ENCODE measurements at places on chromosomes 7 and 10.

DNA sequence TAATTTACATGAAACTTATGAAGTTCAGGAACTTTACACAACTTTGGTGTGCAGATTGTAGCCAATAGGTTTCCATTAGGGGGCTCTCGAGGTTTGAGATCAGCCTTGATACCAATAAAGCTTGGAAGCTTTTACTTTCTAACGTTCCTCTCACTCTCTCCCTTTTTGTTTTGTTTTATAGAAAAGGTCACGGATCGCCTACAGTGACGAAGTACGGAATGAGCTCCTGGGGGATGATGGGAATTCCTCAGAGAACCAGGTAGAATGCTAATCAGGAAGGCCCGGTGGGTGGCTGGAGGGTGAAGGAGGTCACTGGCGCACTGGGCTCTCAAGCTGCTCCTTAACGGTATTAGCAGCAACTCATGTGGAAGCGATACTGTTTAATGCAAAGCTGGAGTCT lies 79.9 kb downstream of the VTI1A start:
- no peak for DNase-seq

DNA sequence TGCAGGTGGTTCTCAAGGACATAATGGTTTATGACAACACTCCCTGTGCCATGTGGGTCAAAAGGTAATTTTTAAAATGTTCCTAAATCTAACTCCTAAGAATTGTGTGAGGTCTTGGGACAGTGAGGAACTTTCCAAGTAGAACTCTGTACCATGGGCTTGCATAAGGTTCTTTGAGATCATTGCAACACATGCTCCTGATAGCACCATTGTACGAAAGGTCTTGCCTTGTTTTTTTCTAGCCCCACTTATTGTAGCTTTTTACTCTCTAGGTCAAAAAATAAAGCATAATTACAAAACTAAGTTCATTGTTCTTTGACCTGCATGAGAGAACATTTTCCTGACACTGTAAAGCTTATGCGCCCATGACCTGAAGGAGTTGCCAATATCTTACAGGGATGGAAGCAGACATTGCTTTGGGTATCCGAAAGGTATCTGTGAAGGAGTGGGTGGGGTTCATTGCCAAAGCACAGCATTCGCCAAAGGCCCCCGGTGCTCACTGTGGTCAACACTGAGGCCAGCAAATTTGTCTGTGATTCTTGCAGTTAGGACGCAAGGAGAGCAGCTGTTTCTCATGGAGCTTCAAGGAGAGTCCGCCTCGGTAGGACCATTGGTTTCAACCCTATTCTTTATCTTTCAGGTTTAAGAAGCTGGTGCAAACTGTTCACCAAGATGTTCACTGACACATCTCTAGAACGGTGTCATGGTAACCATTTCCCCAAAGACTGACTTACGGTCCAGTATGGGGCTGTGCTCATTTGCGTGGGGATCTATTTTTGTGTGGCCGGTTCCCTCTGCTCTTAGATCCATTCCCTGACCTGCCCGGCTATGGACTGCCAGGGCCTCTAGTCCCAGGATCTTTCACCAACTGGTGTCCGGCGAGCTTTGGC lies 7.6 kb upstream of the PRKAG2 start:
- DNase-seq = no peak

GRCh38 chr10:88069338-88069737 lies 205.9 kb downstream of the PTEN start:
- DNase-seq = no peak

GRCh38 chr10:14003517-14004184 lies 327.1 kb downstream of the FRMD4A start:
- DNase-seq = no peak

GRCh38 chr10:9719246-9719645 lies 1298.4 kb upstream of the CELF2 start:
- DNase-seq = no peak

DNA sequence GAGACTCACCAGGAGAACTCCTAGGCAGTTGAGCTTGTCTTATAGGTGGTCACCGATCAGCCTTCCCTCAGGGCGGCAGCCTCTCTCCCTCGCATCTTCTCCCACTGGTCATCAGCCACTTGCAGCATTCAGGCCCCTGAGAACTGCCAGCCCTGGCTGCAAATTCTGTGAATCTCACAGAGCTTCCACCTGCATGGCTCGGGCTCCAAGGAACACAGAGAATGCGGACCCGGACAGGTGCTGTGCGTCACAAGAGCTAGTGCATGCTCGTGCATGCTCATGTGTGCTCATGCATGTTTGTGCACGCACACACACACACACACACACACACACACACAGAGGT lies 176.9 kb downstream of the ARHGAP12 start:
- DNase-seq = no peak

DNA sequence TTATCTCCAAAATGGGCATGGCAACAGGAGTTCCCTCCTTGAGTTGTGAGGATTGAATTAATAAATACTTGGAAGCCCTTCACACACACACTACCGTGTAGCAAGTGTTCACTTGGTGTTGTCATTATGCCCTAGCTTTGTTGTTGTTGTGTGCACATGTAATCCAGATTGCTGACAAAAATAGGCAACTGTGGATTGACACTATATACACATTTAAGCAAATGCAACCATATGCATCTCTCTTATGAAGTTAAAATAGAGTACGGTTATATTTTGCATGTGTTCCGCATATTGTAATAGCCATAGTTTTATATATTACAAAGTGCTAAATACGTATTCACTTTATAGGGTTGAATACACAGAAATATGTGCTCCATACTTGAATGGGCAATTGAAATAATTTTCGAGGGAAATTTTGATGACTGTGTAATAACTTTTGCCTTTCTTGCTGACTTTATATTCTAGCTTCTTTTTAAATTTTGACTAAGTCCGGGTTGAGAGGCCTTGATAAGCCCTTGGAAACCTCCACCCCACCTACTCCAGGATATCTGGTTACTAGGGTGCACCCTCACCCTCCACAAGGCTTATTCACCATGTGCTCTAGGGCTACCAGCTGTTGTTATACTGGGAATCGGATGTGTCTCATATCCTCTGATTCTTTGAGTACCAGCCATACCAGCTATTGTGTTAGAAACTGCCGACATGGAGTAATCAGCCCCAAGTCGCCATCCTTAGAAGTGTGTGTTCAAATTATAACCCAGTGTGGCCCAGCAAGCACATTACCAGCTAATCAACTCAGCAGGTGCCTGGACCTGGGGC lies 265.0 kb downstream of the CAMK1D start:
- DNase-seq = no peak

DNA sequence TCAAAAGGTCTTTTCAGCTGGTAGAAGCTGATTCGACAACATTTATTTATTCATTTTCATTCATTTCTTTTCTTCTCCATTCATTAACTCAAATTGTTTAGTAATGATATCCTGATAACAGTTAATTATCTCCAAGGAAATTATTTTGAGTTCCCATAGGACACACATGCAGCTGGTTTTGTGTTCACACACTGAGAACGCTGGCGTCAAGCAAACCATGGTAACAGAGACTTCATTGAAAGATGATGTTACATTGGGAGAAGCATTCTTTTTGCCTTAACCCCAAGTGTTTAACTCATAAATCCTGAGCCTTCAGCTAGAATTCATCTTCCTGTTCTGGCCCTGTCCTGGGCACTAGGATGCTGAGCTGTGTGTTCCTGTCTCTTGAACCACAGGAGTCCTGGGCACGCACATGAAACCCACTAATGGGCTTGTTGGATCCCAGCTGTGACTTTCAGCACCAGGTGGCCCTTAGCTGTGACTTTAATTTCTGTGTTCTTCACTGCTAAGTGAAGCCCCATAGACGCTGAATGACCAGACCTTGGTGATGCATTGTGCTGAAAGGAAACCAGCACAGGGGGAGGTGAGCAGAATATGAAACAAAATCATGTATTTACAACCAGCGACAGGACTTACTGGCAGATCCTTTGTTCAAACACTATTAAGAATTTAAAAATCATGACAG lies 121.5 kb upstream of the PRSS58 start:
- no peak for DNase-seq

DNA sequence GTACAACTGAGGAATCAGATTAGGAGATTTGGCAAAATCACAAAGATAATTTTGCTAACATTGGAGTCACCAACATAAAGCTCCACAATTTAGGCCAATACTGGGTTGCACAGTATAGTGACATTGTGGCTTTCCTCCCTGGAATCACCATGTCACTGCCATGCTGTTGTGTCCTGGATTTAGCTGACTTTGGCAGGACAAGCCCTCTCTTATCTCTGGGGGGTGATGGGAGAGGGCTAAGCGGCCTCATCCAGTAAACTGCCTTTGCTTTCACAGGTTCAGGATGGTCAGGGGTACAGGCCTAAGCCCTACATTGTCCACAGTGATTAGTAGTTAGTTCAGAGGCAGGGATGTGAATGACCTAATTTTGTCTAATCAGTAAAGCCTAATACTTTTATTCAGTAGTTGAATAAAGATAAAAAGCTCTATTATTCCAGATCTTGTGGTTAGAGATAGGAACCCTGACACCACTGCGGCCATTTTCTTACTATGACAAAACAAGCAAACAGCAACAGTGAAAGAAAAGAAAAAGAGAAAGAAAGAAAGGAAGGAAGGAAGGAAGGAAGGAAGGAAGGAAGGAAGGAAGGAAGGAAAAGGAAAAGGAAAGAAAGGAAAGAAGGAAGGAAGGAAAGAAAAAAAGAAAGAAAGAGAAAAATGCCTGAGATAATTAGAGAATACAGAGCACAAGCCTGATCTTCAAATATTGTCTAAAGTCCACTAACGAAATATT lies 140.1 kb downstream of the ETV1 start:
- no peak for DNase-seq

DNA sequence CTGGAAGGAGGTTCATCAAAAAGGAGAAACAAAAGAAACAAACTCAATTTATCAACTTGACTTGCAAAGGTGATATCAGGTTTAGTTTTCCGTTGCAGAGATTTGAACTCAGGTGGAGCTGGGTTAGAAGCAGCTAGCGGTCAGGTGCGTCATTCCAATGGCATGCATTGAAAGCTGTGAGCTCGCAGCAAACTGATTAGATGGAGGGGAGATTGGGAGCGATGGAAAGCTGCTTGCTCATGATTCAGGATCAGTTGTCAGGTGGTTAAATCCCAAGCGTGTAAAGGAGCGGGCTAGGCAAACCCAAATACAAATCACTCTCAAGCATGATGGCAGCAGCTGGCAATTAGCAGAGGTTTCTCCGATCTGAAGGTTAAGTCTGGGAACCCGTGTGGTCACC lies 49.3 kb upstream of the AFAP1L2 start:
- DNase-seq = no peak

DNA sequence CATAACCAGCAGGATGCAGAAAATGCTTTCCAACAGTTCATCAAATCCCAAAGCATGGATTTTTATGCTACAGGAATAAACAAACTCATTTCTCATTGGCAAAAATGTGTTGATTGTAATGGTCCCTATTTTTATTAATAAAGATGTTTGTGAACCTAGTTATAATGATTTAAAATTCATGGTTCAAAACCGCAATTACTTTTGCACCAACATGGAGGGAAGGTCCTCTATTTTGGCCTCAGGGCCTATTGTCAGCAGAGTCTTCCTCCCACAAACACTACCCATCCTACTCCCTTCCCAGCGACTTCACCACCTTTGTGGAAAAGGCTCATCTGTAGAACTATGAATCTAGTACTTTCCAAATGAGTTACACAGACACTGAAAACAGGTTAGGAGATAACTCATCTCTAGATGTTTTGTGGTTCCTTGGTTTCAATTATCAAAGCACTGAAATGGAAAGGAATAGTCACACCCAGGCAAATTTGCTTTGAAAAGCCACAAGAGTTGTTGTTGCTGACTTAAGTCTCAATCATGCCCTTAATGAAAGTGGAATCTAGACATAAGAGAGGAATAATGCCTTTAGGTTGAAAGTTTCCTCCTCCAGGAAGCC lies 59.4 kb upstream of the FRMD4A start:
- DNase-seq = no peak

DNA sequence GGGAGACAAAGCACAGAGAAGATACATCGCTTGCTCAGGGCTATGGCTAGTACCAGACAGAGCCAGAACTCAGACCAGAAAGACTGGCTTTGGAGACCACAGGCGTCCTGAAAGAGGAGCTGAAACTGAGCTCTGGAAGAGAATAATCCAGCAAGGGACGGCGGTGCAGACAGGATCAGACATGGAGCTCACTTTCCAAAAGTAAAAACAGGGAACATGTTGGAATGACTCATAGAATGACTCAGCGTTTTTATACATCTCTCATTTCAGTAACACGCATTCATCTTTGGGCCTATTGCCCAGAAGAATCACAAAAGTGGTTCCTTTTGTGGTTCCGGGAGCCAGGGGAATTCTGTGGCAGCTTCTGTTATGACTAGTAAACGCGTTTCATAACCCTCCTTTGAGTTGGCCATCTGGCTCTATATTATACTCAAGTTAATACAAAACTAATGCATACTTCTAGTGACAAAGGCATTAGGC lies 37.2 kb downstream of the PLEKHS1 start:
- DNase-seq = no peak

- no peak for DNase-seq
Measured at GRCh38 chr10:70534281-70534680, 55.7 kb downstream of the PALD1 start.

- no peak for DNase-seq
Measured at GRCh38 chr7:22979861-22980260, 34.1 kb downstream of the HYCC1 start.

GRCh38 chr10:93722550-93722949 lies 20.2 kb upstream of the FRA10AC1 start:
- DNase-seq = no peak

- no peak for DNase-seq
Measured at GRCh38 chr7:157352516-157352915, 15.7 kb downstream of the DNAJB6 start.

DNA sequence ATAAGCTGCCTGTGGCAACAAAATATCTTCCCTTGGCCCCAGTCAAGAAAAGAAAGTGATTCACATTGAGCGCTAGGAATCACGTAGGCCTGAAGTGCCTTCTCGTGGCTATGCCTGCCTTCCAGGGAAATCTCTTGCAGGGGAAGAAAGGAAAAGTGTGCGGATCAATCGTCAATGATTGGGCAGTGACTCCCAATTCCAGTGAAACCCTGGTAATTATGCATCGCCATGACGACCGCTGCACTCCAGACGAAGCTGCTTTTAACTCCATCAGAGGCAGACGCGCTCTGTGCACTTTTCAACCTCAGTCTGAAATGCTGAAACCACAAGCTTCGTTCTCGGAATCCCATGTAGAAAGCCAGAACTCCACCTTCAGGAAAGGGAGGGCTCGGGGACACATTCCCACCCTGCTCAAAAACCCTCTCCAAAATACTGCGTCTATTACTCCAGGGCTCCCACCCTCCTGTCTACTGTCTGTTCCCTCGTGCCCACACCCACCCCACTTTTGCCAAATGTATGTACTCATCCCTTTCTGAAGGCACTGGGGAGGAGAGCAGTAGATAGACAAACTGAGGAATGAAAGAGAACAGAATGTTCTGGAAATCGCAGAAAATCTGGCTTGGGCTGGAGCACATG lies 24.2 kb upstream of the PRKAG2 start:
- no peak for DNase-seq

DNA sequence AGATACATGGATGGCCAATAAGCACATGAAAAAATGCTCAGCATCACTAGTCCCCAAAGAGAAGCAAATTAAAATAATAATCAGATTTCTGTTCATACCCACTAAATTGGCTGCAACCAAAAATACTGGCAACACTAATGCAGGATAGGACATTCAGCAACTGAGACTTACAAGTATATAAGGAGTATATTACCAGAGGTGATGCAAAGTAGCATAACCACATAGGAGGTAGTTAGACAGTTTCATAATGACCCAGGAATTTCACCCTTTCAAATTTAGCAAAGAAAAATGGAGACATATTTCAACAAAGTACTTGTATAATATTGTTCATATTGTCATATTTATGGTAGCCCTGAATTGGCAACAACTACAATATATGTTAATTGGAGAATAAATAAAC lies 727.8 kb downstream of the GRID1 start:
- no peak for DNase-seq

- DNase-seq = no peak
Measured at GRCh38 chr10:104350127-104350635, 3.5 kb upstream of the CFAP58 start.
